ENCODE measurements at places on chromosomes 2 and 18.

GRCh38 chr18:31244771-31245394, 73.1 kb upstream of the DSG1 start:
- no peak for DNase-seq

- no peak for DNase-seq
These were observed 81.9 kb upstream of the UXS1 start for GRCh38 chr2:106275971-106276370.

DNA sequence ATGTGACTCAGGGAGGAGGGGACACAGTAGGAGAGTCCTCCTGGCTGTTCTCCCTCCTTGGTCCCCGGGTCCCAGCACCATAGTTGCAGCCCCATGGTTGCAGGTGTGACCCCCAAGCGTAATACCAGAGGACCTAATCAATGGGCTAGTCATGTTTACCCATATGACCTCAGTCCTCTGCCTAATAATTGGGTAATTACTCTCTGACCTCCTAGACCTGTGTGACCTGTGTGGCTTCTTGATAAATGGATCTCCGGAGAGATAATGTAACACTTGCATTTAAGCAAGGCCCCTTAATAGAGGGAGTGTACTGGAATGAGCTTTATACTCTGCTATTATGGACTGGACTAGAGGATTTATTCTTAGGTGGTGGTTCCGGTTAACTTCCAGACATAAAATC, 32.2 kb upstream of the GMCL1 start:
- no peak for DNase-seq

GRCh38 chr2:105977212-105977611, 216.9 kb downstream of the UXS1 start:
- DNase-seq = peak; percentile 44

DNA sequence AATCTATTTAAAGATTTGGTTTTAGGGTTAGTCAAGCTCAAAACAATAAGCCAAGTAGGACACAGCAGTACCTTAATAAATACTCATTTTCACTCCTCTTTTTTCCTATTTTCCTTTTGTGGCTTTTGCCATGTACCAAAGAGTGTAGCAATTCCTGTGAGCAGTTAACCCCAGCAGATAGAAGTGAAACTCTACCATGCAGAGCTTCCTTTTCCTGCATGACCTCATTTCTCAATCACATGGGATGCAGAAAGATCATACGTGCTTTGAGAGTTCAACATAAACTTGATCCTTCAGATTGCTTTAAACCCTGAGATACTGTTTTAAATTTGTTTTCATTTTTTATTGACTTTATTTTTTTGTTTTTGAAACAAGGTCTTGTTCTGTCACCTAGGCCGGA, 99.1 kb upstream of the ARHGAP15 start:
- no peak for DNase-seq

DNA sequence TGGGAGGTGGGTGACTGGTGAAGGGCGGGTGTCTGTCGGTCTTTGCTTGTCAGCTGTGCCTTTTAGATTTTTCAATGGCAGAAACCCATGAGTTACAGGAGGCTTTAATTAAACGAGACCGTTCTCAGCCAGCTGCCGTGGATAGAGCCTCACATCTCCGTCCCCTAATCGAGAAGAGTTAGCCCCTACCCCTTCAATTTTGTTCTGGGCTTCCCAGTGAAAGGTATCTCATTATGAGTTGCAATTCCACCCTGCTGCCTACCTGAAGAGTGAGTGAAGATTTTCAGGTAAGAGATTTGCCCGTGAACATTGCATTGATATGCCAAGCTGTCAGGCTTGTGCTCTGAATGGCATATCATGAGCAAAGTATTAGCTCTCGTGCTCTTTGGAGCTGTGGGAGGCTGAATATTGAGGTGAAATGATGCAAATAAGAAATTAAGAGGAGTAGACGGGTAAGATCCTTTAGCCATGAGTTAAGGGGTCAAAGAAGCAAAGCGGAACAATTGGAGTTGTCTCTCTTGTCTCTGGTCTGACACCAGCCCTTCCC, 118.7 kb upstream of the MSTN start:
- DNase-seq = no peak

- DNase-seq = no peak
These were observed 2.5 kb downstream of the RTN4 start for GRCh38 chr2:55047677-55048299.

DNA sequence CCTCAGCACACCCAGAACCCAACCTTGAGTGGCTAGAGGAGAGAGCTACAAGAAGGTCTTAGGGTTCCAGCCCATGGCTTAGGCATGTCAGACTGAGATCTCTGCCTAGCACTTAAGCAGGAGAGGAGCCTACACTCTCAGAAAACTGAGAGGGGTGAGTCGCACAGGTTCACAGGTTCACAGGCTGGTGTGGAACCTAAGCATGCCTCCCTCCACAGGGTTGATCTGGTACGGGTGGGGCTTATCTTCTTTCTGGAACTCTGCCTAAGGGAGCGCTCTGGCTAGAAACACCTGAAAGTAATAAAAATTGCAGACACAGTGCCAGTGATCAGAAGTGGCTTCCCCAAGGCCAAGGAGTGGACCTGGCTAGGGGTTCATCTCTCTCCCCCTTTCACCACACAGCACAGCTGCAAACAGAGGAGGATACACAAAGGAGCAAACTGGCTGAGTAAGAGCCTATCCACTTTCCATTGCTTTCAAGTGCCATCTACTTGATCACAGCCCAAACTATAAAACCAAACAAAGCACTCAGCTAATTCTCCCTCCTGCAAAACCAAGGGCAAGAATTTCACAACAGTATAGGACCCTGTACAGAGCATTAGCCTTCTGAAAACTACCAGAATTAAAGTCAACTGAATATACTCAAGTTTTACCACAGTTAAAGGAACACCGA, 481.9 kb upstream of the SETBP1 start:
- no peak for DNase-seq

DNA sequence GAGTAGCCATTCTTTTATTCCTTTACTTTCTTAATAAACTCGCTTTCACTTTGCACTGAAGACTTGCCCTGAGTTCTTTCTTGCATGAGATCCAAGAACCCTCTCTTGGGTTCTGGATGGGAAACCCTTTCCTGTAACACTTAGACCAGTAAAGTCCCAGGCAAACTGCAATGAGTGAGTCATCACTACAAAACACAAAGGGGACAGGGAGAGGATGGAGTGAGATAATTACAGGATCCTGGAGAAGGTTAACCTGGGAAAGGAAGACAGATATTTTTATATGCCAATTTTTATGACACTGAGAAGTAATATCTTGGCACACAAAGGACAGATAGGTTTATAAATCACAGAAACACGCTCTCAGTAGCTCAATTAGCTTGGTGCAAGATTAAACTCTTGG, 48.7 kb downstream of the EHD3 start:
- DNase-seq = no peak

- no peak for DNase-seq
These were observed 8.5 kb downstream of the MEIS1 start for GRCh38 chr2:66443186-66443978.

- no peak for DNase-seq
These were observed 37.2 kb downstream of the AGPS start for GRCh38 chr2:177429688-177430325.

DNA sequence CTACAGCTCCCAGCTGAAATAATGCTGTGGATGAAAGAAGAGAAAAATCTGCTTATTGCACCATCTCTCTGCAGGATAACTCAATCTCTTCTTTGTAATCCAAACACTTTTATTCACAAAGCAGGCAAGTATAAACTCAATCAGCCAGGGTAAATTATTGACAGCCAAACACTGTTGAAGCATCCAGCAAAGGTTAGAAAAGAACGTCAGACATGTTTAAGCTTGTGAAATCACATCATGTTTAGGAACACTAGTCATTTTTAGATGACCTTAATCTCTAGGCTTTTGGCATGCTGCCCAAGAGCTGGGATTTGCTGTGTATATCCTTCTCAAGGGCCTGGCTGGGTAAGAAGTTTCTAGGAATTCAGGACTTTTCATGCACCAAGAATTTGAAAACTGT, 1148.1 kb upstream of the FANCL start:
- DNase-seq = no peak

GRCh38 chr2:96928277-96928781, 58.1 kb downstream of the FAM178B start:
- DNase-seq = no peak

DNA sequence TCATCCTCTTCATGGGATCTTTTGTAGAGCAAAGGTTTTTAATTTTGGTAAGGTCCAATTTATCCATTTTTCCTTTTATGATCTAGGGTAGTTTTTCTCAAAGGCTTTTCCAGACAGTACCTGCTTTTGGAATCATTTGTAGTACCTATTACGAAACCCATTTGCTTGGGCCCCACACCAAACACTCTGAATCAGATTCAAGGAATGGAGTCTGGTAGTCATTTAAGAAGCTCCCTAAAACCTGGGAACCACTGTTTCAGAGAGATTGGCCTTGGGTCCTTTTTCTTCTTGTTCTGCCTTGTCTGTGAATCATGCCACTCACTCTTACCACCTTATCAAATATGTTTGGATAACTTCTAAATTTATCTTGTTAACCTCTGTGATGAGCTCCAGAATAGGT, 40.3 kb downstream of the OSBPL6 start:
- no peak for DNase-seq

DNA sequence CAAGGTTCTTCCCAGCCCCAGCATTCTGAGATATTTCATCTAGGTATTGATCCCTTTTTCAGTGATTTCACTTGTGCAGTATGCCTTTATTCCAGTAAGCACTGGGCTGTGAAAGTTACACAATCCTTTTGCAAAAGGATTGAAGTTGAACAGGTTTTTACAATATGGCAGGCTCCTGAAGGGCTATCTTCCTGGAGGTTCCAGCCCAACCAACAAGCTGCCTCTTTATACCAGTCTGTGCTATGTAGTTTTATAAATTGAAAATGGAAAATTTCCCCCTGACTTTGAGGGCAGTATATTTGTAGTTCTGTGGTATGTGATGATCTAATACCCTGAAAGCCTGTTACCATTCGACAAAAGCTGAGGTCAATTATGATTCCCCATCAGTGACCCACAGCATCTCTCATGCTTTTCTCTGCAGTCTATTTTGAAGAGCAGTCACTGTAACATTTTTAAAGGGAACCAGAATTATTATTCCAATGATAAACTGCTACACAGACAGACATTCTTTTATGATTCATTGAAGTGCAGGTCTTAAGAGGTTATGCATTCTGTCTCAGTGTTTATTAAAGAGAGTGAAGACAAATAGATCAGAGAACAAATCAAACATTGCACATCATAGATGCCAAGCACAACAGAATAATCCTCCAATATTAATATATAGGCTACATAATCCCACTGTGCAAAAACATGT, 35.2 kb upstream of the STPG4 start:
- no peak for DNase-seq

DNA sequence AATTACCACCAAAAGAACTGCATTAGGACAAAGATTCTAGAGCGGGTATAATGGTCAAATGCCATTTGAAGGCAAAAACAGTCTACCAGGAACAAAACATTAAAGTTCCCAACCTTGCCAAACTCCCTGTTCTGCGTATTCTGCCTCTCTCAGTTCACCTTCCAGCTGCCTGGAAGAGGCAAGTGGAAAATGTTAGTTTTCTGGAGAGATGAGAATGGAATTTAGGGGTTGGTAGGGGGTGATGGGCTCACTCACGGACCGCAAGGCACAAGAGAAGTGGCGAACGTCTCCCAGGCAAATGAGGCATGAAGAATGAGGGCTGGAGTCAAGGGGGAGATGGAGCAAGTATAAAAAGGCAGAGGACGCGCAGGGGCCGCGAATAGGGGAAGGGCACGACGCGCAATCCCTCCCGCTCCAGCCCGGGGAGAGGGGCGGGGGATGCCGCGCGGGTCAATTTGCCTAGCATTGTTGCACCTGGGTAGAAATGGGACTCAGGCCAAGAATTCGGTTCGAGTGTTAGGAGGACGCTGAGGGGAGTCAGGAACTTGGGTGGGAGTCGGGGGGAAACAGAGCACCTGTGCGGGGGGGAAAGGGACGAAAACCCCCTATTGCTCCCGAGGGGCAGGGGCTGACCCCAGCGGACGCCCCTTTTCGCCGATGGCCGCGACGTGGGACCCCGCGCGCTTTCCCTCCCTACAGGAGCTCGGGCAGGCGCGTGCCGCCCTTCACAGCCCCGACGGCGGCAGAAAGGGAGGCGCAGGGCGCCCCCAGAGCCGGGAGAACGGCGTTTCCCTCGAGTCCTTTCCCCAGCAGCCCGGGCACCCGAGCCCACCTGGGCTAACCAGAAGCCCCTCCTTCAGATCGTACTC, 573 bp downstream of the PAIP2B start:
- peak; percentile 47 for DNase-seq

DNA sequence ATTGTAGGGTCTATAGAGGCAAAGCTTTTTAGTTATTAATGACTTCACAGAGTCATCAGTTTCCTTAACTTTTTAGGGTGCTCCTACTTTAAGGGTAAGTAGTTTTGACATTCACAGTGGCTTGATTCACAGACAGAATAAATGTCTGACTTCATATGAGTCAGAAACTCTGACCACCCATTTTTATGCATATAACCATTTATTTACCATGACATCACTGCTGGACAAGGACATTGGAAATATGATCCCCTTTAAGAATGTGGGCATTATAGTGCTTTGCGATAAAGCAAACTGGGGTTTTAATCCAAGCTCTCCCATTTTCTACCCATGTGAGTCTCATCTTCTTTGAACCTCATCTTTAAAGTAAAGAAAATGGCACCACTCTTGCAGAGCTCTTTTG, 162.0 kb upstream of the MC4R start:
- DNase-seq = no peak

- DNase-seq = no peak
These were observed 57.6 kb downstream of the CRIM1 start for GRCh38 chr2:36413218-36413617.

- DNase-seq = no peak
These were observed 46.1 kb downstream of the SOWAHC start for GRCh38 chr2:109660046-109660860.

DNA sequence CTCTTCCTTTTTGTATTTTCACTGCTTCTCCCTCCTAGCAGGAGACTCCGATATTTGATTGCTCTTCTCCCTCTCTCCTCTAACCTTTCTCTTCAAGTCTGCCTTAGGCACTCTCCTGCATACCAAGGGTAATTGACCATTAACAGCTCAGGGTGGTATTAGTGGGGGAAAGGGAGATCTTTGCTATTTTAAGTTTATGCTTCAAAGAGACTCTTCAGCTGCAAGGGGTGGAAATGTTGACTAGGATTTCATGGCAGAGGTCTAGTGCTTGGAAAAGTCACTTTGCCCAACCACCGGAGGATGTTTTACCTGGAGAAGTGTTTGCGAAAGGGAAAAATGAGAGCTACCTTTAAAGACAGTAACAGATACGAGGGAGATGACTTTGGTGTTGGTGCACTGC, 453.7 kb downstream of the SLC4A3 start:
- DNase-seq = no peak

DNA sequence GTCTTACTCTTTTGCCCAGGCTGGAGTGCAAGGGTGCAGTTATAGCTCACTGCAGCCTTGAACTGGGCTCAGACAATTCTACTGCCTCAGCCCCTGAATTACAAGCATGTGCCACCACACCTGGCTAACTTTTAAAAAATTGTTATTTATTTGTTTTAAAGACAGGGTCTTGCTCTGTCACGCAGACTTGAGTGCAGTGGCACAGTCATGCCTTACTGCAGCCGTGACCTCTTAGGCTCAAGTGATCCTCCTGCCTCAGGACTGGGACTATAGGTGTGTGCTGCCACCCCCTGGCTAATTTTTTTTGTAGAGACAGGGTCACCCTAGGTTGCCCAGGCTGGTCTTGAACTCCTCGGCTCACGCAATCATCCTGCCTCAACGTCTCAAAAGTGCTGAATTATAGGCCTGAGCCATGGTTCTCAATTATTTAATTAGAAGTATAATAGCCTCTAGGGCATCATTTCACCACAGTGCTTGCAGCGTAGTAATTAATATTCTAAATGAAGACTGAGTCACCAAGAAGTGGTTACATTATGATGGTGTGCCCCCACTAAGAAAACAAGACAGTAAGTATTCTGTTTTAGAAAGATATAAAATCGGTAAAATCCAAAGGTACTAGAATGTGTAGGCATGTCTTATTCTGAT, 69.6 kb downstream of the EML4 start:
- peak; percentile 55 for DNase-seq
